Uterus (tissue), 4 donors: ENCODE measurements at places on chromosomes 3 and 15. TPM values are rescaled to one million over a fixed set of nuclear protein-coding genes. Genes with fewer than 3 reads are reported as not detected.

Gene SLCO2A1
- total RNA-seq = 29.1 TPM

Gene POLR2M
- total RNA-seq = 1,545 TPM

Gene OXTR
- 0.27 TPM for total RNA-seq

Gene GPR87
- 0.21 TPM for total RNA-seq

Gene AMOTL2
- 87.5 TPM for total RNA-seq

Gene STXBP5L
- 2.6 TPM for total RNA-seq

Gene GOLGA6A
- total RNA-seq = not detected

Gene CYP1A2
- total RNA-seq = not detected

Gene UBA7
- 21.3 TPM for total RNA-seq

Gene TATDN2
- total RNA-seq = 20.2 TPM

Gene CADM2
- 0.29 TPM for total RNA-seq

Gene LRRC15
- total RNA-seq = not detected

Gene LRRC49
- total RNA-seq = 20.8 TPM

Gene RFT1
- total RNA-seq = 19.4 TPM

Gene SLC6A6
- total RNA-seq = 19.5 TPM

Gene APOD
- total RNA-seq = 320 TPM

Gene CFAP44
- total RNA-seq = 12.6 TPM

Gene DUOX2
- not detected for total RNA-seq

Gene ZBTB11
- 19.1 TPM for total RNA-seq

Gene FBLN2
- total RNA-seq = 217 TPM

Gene NEDD4
- 29.7 TPM for total RNA-seq

Gene GRK7
- not detected for total RNA-seq

Gene UPK1B
- not detected for total RNA-seq

Gene TEX55
- total RNA-seq = not detected

Gene IP6K1
- total RNA-seq = 58.4 TPM

Gene SHF
- total RNA-seq = 37.5 TPM

Gene LIPH
- total RNA-seq = not detected

Gene CCDC39
- total RNA-seq = not detected

Gene CCNB2
- total RNA-seq = 1.5 TPM

Gene CSTA
- not detected for total RNA-seq

Gene LYZL4
- not detected for total RNA-seq

Gene MCTP2
- 3.3 TPM for total RNA-seq

Gene MYRIP
- 15.9 TPM for total RNA-seq

Gene CAMK1
- 55.8 TPM for total RNA-seq

Gene CYP8B1
- total RNA-seq = not detected

Gene GP9
- 0.35 TPM for total RNA-seq
